ENCODE measurements at places on chromosomes 3 and 15. TPM values are rescaled to one million over a fixed set of nuclear protein-coding genes. Genes with fewer than 3 reads are reported as not detected.

TGM4 gene
- total RNA-seq: not detected

CCR9 gene
- not detected for total RNA-seq

SLC51A gene
- not detected for total RNA-seq

C3orf85 gene
- total RNA-seq: not detected

ATP13A5 gene
- total RNA-seq: not detected

AMIGO3 gene
- 2.1 TPM for total RNA-seq

ROBO2 gene
- total RNA-seq: 0.66 TPM

C3orf49 gene
- not detected for total RNA-seq

HRH1 gene
- total RNA-seq: 27.8 TPM

TMEM40 gene
- total RNA-seq: 0.86 TPM

Data from placental pericyte (primary cell).